GOT3 (cell line): ENCODE measurements at places on chromosomes 3 and 15.

DNA sequence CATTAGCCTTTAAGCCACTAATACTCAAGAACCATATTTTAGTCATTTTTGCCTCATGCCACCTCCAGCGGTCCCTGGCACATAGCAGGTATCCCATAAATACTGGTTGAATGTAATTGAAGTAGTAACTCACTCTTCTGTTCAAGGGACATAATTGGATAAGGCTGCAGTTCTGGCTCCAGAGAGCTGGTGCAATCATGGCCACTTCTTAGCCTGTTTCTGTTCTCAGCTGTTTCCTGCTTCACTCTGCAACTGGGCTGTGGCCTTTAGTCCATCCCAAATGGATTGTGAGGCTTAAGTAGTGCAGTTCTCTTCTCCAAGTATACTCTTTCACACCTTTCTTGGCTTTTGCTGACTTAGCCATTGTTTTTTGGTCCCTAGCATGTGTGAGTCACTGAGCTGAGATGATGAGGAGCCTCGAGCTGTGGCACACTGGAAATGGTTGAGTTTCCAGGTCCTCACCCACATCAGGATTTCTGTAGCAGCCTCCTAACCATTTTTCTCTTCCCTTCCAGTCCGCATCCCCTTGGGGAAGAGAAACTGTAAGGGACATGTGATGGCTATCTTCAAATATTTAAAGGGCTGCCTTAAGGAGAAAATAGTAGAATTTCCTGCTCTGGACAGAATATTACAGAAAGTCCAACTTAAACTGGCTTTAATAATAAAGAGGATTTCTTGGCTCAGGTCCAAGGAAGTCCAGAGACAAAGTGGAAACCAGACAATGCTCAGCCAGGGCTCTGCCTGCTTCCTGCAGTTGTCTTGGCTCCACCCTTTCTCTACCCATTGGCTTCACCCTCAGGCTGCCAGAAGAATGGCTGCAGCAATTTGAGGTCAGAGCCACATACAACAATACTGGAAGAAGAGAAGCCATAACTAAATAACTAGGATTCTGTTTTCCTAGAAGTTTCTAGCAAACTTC lies 305.4 kb upstream of the ROPN1 start:
- no peak for DNase-seq

DNA sequence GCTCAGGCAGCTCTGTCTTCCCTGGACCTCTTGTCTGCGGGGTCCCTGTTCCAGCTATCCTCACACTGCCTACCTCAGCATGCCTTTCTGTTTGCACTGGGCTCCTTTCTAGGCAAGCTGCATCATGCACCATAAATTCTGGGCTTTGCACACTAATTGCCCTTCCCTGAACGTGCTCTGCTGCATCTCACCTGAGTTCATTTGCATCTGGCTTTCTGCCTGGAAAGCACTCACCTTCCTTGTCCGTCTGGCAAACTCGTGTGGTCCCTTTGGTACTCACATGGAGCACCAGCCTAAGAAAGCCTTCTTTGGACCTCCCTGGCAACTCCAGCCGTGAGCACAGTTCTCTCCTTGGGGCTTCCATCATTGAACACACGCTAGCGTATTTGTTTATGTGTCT lies 365.6 kb downstream of the SV2B start:
- no peak for DNase-seq

- no peak for DNase-seq
Measured at GRCh38 chr3:192171213-192171612, 556.1 kb downstream of the FGF12 start.

GRCh38 chr15:65740148-65740547 lies 51.9 kb downstream of the DENND4A start:
- DNase-seq: no peak

DNA sequence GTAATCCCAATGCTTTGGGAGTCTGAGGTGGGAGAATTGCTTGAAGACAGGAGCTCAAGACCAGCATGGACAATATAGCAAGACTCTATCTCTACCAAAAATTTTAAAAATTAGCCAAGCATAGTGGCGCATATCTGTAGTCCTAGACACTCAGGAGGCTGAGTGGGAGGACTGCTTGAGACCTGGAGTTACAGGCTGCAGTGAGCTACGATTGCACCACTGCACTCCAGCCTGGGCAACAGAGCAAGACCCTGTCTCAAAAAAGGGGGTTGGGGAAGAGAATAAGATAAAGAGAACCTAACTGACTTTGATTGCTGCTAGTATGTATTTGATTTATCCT lies 755 bp downstream of the CD200R1 start:
- no peak for DNase-seq

GRCh38 chr15:59360305-59360704 lies 12.4 kb downstream of the MYO1E start:
- DNase-seq: no peak
